ENCODE measurements at places on chromosomes 1 and 21.
A peak's percentile ranks its signal among the peaks of the same experiment; 100 is the strongest.

DNA sequence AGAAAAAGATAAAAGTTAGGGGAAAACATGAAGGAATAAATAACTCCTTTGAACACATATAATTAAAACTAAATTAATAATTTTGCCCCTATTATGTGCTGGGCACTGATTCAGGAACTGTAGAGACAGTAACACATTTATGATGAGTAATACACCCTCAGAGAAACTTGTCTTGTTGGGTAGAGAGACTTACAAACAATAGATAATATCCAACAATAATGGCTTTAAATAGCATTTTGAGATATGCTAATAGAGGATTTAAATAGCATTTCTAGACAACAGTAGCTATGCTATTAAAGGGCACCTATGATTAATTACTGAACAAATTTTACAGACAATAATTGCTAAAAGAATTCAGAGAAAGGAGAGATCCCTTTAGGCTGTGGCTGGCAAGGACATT is 455.5 kb downstream of the NUF2 start:
- DNase-seq = no peak

- peak; percentile 73 for DNase-seq
Measured at GRCh38 chr1:51518586-51519047, 449 bp downstream of the EPS15 start.

DNA sequence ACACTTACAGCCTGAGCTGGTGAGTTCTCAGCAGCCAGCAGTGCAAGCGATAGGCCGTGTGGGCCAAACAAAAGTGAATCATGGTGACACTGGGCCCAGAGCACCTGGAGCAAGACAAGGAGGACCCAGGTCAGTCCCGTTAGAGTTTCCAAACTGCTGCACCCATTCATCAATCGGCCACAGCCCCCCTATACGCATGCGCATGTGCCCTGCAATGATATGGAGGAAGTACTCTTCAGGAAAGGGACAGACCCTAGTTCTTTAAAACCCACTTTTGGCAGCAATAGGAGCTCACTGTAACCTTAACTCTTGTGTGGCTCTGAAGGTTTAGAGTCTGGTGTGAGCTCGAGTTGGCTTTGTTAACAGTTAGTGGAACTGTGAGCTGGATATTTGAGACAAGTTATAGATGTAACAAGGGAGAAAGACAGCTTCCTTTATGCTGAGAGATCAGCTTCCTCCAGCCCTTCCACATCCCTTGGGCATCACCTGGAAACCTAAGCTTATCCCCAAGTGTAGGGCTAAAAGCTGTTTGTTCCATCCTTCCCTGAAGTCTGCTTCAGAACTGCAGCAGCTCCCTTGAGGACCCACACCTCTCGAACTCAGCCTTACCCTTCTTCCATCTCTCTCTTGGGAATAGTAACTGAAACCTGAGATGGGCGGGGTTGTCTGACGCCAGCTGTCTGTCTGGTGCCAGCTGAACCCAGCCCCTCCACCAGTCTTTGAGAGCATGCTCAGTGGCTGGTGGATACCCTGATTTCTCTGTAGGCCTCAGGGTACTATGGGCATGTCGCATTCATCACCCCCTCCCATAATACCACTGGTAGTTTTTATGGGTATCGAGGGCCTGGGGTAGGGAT is 17.7 kb downstream of the NMNAT1 start:
- peak; percentile 61 for DNase-seq

DNA sequence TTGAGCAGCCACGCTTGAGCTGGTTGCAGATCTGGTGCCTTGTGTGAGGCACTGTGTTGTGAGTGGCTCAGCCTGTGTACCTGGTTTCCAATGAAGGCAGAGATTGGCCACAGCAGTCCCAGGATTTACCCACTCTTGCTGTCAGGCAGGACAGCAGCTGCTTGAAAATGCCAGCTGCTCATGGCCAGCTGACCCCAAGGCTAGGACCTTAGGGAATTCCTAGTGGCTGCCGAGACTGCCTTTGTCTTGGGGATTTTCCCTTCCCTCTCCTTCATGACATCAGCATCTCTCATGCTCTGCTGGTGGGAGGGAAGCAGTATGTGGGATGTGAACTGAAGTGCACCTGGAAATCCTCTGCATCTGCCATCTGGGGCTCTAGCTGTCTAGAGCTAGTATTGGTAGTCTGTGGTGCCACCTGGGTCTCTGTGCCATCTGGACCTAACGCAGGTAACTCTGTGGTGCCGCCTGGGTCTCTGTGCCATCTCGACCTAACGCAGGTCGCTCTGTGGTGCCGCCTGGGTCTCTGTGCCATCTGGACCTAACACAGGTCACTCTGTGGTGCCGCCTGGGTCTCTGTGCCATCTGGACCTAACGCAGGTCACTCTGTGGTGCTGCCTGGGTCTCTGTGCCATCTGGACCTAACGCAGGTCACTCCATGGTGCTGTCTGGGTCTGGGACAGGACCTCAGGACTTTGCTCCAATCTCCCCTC is 3.8 kb upstream of the LRRC47 start:
- no peak for DNase-seq

DNA sequence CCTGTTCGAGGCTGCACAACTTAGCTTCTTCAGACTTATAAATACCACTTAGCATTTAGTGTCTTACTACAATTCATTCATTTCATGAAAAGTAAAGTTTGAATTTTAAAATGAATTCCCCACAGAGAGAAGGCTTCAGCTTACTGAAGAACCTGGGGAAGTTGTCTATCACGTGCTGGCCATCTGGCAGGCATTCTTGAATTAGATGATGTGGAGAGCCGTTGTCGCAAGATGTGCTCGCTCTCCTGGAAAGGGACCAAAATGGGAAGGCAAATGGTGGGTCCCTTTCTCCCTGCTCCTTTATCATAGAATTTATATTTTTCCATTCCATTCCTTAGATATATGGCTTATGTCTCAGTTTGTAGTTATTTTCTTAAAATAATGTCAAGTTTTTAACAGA is 90.5 kb downstream of the CD247 start:
- no peak for DNase-seq

DNA sequence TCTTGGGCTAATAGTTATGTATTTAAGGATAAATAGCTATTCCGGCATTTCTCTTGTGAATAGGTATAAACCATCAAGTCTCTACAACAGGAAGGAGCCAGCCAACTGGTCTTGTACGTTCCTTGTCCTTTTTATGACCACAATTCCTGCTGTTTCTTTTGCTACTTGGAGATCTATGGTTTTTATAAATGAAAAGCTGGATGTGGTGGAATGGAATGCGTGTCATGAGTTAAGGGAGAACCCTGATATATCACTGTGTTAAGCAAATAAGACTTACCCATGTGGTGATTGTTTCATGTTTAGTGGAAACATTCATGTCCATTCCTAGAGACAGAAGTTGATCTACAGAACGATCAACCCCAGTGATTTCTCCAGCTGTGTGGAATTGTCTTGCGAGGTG is 282.1 kb downstream of the RPS6KC1 start:
- no peak for DNase-seq

- DNase-seq = no peak
Measured at GRCh38 chr1:27152004-27152828, 2.7 kb downstream of the SLC9A1 start.

DNA sequence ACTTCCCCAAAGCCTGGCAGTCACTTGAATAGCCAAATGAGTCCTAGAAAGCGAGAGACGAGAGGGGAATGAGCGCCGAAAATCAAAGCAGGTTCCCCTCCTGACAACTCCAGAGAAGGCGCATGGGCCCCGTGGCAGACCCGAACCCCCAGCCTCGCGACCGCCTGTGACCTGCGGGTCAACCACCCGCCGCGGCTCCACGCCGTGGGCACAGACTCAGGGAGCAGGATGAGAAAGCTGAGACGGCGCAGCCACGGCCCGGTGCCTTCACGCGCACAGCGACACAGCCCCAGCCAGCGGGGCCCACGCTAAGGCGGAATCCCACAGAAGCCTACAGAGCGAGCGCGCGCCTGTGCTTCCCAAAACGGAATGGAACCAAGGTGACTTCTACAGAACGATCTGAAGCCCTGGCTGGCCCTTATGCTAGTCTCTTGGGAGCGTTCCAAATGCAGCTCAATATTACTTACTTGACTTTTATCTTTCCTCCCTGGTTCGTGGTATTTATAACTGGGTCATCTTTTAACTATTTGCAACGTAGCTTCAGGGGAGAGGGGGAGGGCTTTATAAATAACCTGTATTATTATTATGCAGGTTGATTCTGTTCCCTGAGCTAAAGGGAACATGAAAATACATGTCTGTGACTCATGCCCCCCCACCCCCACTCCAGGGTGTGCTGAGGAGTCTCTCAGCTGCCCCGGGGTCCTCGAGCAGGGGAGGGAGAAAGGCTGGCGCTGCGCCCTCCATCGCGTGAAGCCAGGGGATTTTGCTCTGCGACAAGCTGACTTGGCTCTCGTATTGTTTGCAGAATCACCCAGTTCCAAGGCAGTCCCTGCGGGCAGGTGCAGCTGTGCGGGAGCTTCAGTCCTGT is 1.7 kb downstream of the TSPEAR start:
- no peak for DNase-seq

- no peak for DNase-seq
Measured at GRCh38 chr1:79629414-79629813, 622.9 kb upstream of the ADGRL4 start.

DNA sequence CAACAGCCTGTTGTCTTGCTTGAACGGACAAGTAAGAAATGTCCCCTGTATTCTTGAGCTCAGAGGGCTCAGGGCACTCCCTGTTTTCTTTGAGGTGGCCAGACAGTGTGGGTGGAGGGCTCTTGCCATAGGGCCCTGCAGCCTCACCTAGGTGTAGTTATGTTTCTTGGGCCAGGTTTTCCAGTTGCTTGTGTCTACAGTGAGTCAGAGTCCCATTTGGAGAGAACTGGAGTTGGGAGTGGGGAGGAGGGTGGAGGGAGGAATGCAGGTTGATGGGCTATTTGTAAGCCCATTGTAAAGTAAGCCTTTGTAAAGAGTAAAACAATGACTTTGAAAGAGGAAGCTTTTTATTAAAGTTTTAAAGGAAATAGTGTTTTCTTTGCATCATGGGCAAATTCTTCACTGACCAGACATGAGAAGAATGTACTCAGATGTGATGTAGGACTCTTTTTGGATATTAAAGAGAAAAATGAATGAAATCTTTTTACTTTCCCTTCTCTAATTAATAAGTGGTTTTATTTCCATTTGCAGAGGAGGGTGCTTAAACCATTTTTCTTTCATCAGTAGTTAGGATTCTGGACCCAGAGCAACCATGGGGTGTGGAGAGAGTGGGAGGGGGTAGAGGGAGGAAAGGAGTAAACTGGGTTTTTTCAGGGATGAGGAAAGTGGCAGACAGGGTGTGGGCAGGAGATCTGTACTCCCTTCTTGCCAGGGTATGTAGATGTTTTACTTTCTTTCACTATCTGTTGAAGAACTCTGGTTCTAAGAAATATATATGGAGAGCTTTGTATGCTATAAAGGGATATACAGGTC is 45.1 kb upstream of the MACF1 start:
- DNase-seq = no peak

DNA sequence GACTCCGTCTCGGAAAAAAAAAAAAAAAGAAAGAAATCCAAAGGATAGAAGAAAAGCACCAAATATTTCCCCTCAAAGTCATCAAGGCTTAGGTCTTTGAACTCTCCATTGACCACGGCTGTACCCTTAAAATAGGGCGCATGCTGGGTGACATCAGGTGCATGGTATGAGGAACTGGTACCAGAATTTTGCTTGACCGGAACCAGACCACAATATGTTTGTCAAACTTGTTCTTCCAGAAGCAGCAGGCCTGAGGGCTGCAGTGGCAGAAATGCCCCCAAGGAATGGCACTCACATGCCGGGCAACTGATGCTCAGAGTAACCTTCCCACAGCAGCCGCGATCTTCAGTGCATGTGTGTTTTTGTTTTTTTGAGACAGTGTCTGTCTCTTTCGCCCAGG is 21.0 kb downstream of the RCC1 start:
- no peak for DNase-seq

DNA sequence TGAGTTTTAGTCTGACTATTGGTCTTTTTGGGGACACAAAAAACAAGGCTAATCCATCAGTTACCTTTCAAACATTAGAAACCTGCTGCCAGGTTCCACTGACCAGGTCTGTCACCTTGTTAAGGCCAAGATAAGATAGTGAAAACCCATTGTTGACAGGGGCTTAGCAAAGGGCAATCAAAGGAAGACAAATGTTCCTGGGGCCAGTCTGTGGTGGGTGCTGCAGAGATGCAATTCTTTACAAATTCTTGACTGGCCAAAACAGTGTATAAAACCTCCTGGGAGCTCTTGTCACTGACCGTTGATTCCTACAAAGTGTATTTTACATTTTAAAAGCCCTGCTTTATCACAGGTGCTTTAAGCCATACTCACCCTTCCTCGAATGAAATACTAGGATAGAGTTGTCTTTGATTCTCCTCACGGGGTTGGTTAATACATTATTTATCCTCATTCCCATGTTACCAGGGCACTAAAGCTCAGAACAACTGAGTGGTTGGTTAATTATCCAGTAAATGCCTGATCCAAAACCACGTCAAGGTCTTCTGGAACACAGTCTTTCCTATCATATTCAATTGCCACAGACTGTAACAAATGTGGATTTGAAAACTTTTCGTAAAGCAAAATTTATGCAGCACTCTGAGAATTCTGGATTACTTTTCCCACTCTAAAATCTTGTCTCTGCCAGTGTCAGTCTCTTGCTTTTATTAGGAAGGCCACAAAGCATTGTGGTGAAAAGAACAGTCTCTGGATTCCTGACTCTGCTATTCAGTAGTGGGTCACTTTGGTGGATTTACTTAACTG is 77.2 kb downstream of the NRIP1 start:
- DNase-seq = no peak

GRCh38 chr1:23864801-23865542 is 3.1 kb downstream of the FUCA1 start:
- DNase-seq = no peak

- no peak for DNase-seq
Measured at GRCh38 chr1:9996624-9997582, at the start of gene RBP7. TSS of gene RBP7 (plus strand) at chr1:9997228. CDS start at chr1:9997259, 31 bp downstream.

DNA sequence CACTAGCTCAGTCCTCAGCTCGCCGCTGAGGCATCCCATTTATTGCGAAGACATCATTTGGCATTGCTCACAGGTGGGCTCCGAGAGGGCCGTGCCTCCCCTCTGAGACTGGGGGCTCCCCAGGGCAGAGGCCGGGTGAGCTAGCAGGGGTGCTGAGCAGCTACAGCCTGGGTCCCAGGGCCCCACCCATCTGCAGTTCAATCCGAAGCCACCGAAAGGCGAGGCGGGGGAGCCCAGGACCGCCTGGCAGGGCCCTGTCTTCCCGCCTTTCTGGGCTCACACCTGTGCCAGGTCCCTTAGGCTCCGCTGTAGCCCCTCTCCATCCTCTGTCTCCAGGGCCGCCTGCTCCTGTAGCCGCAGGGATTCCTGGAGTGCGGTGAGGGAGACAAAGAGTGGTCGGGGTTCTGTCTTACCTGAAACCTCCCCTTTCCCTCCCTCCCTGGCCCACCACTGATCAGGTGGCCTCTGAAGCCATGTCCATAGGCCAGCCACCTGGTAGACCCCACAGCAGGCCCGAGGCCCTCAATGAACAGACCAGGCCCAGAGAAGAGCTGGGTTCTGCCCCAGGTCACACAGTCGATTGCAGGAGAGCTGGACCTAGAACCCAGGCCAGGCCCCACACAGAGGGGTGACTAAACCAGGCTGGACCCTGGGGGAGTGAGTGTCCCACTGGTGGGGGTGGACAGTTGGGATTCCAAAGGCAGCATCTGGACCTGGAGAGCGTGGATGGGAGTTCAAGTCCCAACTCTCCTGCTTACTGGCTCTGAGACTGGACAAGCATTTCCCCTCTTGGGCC is 18.1 kb upstream of the NBPF1 start:
- DNase-seq = no peak

- no peak for DNase-seq
Measured at GRCh38 chr1:203666609-203667008, 40.0 kb downstream of the ATP2B4 start.

GRCh38 chr1:150256198-150256553 is 1.4 kb upstream of the CA14 start:
- DNase-seq = no peak

GRCh38 chr1:155012026-155012546 is 9.5 kb downstream of the ZBTB7B start:
- no peak for DNase-seq

Data from GM12865 (cell line).